ENCODE measurements at places on chromosomes 7 and 10.

GRCh38 chr10:77348082-77348481 lies 289.5 kb downstream of the KCNMA1 start:
- DNase-seq, result no peak

DNA sequence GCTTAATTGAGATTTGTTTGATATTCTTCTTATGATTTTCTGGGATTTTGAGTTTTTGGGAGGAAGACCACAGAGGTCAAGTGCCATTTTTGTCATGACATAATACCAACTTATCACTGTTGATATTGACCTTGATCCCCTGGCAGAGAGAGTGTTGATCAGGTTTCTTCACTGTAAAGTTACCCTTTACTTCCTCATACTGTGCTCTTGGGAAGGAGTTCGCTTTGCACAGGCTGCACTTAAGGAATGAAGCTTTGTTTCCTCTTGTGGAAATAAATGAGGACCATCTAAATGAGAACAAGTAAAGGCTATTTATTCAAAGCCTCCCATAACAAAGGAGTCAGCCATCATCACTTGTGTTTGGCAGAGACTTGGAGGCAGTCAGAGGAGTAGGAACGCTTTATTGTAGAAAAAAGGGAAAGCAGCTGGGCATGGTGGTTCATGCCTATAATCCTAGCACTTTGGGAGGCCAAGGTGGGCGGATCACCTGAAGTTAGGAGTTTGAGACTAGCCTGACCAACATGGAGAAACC lies 16.1 kb downstream of the ST7 start:
- DNase-seq, result no peak

- DNase-seq, result peak; percentile 38
Measured at GRCh38 chr10:133378251-133379096, 588 bp upstream of the PAOX start.

GRCh38 chr10:11434324-11434723 lies 177.1 kb downstream of the USP6NL start:
- DNase-seq, result no peak

- DNase-seq, result no peak
Measured at GRCh38 chr7:157554393-157555238, 217.8 kb downstream of the DNAJB6 start.

DNA sequence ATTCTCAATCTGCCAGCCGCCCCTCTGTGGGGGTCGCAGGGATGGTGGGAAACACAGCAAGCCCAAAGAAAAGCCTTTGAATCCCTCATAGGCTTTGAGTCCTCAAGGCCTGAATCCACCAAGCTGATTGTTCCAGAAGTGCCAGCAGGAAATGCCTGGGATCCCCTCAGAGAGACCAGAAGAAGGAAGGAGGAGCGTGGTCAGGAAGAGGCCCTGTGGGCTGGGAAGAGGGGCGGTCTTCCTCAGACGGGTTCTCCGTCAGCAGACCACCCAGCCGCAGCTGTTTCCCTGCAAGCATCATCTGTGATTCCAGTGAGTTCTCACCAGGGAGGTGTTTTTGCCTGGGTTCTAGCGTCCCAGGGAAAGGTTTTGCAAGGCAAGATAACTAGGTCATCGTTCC lies 190.0 kb upstream of the KLF6 start:
- no peak for DNase-seq

GRCh38 chr10:6053816-6054631 lies 8.1 kb downstream of the IL2RA start:
- no peak for DNase-seq

DNA sequence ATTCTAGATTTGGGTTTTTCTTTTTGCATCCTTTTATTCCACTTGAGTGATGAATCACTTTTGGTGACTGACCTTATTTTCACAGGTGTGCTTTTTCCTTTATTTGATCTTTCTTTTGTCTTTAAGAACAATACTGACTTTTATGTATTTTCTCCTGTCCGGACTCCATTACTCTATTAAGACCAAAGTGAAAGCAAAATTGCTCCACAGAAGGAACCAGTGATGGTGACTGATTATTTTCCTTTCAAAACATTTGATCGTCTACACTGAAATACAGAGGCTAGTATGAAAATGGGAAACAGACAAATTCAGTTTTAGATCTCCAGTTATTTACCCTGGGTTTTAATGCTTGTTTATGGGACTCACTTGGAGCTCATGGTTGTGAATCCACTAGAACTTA lies 15.5 kb downstream of the EXOC4 start:
- DNase-seq, result no peak

- no peak for DNase-seq
Measured at GRCh38 chr7:70599446-70600190, 532.3 kb upstream of the GALNT17 start.

- no peak for DNase-seq
Measured at GRCh38 chr7:156986378-156986777, 24.1 kb downstream of the MNX1 start.

GRCh38 chr7:23938937-23939552 lies 229.0 kb downstream of the STK31 start:
- DNase-seq, result no peak

DNA sequence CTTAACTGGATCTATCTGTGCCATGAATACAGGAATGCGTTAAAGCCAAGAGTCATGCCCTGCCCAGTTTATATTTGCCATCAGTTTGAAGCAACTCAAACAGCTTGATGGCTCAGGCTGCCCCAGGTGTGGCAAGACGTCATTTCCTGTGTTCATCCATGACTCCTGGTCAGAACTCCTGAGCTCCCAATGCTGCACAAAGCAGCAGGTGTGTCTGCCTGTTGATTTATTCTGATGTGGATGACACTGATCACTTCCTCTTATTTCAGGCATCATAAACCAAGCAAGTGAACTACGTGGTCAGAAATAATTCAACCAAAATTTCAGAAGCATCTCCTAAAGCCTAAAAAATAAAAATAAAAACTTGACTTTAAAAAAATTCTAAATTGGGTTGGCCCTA lies 68.5 kb downstream of the EZH2 start:
- no peak for DNase-seq

- no peak for DNase-seq
Measured at GRCh38 chr10:78706726-78707540, 361.8 kb upstream of the ZMIZ1 start.
